Mesothelial cell of epicardium (in vitro differentiated cells): ENCODE measurements at places on chromosomes 16 and 17.
A peak's percentile ranks its signal among the peaks of the same experiment; 100 is the strongest.

- DNase-seq, result no peak
These were observed 38.5 kb downstream of the TBC1D16 start for GRCh38 chr17:79997011-79997660.

DNA sequence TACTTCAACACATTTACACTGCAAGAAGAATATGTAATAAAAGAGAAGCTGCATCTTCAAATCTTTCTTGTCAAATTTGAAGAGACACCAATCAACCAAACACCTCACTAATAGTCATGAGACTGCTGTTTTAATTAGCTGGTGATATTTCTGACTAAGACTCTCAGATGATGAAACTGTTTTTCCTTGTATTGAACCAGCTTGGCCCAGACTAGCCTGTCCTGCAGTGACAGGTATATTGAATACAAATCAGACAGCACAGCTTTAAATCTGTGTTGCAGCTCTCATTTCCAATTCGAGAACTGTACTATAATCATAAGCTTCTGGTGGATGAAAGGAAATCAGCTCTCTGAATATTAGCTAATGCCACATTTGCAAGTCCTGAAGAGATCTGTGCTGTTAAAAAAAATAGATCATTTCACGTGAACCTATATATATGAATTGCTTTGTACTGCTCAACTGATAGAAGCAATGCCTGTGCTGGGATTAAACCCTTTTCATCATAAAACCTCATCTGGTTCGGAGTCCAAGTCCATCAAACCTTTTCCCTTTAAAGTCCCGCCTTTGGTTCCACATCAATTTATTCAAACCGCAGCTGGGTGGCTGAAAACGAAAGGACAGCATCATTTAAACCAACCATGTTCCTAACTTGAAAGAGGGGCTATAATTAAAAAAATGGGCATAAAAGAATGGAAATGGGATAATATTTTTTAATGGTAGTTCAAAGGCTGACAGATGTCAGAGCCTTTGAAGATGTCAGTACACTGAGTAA is 306.2 kb downstream of the CEP112 start:
- DNase-seq, result no peak

DNA sequence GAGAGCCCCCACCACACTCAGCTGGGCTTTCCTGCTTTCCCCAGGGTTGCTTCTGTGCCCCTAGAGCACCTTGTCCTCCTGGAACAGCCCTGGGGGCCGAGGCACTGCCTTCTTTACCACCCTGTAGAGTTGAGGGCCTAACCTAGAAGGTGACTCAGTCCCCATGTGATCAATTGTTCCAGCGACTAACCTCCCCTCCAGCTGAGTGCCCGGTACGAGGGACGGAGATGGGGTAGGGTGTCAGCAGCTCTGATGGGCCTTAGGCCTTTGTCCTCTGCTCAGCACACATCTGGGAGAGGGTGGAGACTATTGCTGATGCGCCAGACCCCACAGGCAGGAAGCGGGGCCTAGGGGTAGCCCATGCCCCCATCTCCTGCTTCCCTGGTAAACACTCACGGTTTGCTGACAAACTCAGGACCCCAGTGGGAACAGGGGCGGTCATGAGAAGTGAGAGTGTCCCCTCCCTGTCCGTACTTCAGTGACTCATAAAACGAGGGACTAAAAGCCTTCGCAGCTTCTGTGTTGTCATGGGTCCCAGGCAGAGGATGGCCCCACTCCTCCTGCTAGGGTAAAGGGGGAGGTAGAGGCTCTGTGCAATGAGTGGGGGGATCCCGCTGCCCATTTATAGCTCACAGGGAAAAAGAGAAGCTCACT is 33.1 kb downstream of the NECAB2 start:
- no peak for DNase-seq

- no peak for DNase-seq
These were observed 3.7 kb upstream of the MT4 start for GRCh38 chr16:56561126-56561525.

DNA sequence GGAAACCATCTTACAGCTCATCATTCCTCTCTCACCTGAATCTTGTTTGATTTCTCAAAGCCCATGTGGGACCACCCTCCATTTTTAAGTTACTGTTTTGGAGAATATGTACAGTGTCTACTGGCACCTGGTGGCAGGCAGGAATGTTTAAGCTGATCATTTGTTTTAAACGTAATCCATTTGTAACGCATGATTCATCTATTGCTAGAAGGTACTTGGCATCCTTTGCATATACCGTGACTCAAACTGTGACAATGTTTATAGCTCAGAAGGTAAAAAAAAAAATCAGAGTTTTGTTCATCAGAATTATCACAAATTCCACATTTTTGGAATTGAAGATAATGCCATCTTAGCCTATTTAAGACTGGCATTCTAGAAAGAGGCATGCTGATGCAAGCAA is 1007.5 kb upstream of the EEF2KMT start:
- DNase-seq, result no peak

- DNase-seq, result no peak
These were observed 996 bp downstream of the SLC25A10 start for GRCh38 chr17:81713004-81713555.

- no peak for DNase-seq
These were observed 5.5 kb downstream of the CYBC1 start for GRCh38 chr17:82444941-82445521.

DNA sequence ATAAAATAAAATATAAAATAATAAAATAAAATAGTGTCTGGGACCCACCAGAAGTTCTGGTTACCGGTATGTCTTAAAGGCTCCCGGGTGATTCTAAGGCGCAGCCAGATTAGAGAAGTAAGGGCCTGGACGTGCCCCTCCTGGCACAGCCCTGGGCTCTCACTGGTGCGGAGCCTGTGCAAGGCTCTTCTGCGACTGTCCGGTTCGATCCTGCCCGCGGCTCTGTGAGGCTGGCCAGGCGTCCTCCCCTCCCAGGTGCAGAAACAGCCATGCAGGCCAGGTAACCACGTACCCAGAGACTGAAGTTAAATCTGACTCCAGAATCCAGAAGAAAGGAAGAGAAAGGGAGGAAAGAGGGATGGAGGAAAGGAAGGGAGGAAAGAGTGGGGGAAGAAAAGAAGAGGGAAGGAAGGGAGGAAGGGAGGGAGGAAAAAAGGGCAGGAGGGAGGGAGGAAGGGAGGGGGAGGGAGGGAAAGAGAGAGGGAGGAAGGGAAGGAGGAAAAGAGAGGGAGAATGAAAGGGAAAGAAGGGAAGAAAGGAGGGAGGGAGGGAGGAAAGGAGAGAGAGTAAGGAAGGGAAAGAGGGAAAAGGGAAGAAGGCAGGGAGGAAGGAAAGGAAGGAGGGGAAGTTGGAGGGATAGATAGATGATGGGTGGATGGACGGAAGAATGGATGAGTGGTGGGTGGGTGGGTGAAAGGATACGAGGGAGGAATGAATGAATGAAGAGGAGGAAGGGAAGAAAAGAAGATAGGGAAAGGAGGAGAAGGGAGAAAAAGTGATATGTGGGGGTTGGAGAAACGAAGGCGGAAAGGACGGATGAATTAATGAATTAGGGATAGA is 42.3 kb downstream of the C16orf82 start:
- DNase-seq, result no peak

DNA sequence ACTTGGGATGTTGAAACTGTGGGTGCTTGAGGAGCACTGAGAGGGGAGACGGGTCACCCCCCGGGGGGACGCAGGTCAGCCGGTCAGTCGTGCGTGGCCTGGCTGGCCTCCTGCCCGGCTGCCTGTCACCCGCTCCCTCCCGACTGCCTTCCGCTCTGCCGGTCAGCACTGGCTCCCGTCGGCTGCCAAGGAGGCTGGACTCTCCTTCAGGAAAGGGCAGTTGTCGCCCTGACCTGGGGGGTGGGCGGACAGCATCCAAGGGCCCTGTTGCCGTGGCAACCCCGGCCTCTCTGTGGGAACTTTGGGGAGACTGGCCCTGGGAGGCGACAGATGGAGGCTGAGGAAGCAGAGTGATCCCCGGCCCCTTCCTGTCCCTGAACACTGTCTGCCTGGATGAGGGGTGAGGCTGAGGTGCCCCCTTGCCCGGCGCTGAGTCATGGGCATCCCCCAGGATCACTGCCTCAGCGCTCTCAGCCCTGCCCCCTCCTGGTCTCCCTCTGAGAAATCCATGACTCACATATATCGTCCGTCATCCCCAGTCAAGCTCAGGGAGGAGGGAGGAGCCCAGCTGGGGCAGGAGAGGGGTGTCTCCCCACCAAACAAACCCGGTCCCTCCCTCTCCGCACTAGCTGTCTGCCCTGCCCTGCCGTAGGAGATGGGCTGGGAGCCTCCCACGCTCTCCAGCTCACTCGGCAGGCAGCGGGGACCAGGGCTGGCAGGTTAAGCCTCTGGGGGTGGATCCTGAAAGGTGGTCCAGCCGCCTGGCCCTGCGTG is at the start of gene ADGRG1:
Gene ADGRG1 (plus strand): TSS at position 623 of the 774 bp plus-strand sequence. CDS start 21,658 bp downstream, outside the sequence.
- DNase-seq, result peak; percentile 65

DNA sequence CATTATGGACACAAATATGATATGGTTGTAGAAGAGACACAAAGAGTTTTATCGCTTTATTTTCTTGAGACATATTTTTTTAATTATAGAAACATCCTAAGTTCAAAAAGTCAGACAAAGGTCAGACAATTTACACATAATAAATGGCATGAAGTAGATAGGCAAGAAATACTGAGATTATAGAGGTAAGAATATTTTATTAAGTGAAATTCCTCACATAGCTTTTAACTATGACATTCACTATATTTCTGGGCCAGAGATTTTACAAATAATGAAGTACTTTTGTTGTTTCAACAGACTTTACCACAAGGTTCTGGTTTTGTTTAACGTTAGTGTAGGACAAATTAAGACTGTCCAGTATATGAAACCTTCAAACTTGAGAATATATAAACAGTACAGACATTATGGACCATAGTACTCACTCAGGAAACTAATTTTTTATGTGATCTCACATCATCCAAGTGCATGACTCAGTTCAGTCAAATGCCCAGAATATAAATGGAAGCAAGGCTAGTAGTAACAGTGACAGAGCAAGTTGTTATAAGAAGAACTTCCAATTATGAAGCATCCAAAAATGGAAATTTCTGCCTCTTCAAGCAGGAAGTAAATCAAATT is 394.8 kb downstream of the KCNJ2 start:
- no peak for DNase-seq

GRCh38 chr16:79519448-79519847 is 81.1 kb downstream of the MAF start:
- no peak for DNase-seq

- DNase-seq, result no peak
These were observed 29.3 kb upstream of the SPACA3 start for GRCh38 chr17:32962320-32962711.

- peak; percentile 79 for DNase-seq
These were observed 23.7 kb downstream of the CLEC3A start for GRCh38 chr16:78045865-78046581.

GRCh38 chr16:11329071-11329491 is 16.2 kb upstream of the RMI2 start:
- DNase-seq, result no peak

- DNase-seq, result no peak
These were observed 74.4 kb downstream of the NETO2 start for GRCh38 chr16:47069313-47069712.

DNA sequence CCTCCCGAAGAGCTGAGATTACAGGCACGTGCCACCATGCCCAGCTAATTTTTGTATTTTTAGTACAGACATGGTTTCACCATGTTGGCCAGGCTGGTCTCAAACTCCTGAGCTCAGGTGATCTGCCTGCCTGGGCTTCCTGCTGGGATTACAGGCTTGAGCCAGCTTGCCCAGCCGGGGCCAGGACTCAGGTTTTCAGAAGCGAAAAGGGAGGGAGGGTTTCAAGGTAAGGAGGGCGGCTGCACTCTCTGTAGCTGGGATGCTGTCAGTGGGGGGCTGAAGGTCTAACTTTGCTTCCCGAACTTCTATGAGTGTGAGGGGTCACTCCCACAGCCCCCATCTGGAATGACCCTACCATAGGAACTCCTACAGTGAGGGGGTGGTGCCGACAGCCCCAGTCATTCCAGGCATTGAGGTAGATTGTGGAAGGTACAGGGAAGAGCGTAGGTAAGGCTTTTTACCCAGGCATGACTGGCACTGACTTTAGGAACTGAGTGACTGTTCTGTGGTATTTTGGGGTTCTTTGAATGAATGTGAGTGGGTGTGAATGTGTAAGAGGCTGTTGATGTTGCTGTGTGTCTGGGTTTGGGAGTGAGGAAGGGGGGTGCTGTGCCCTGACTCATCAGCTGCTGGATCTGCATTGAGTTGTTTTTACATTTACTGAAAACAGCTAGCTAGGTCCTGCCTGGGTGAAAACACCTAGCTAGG is 3.8 kb upstream of the C1QL1 start:
- DNase-seq, result no peak

- DNase-seq, result no peak
These were observed 5.7 kb upstream of the FOXL1 start for GRCh38 chr16:86572606-86573005.

DNA sequence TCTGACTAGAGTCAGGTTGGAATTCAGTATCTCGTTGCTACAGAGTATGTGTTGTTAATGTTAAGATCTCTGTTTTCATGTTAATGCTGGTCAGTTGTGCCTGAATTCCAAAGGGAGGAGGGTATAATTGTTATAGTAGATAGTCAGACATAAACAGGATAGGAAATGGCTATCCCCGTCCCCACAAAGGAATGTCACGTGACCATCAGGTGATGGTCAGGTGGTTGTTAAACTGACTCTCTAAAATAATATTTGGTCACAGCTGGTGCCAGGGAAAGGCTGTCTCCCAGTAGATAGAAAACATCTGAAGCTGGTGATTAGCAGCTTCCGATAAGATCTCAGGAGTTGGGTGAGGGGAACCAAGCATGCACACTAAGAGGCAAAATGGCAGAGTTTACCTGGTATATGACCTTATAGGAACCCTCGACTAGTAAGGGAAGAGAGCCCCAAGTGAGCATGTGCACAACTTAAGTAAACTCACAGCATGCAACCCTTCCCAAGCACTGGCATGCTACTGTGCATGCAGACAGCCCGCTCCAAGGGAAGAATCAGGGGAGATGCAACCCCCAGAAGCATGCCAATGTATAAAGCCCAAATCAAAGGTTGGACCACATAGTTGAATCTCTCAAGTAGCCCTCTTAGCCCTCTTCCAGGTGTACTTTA is 27.4 kb upstream of the SLC6A2 start:
- DNase-seq, result no peak

- DNase-seq, result no peak
These were observed 51.4 kb downstream of the USP22 start for GRCh38 chr17:20991276-20992037.

GRCh38 chr17:81298325-81298990 is 3.4 kb upstream of the SLC38A10 start:
- no peak for DNase-seq

- DNase-seq, result no peak
These were observed 54.3 kb downstream of the SOCS1 start for GRCh38 chr16:11201498-11202259.

- DNase-seq, result no peak
These were observed 6.7 kb downstream of the MMD start for GRCh38 chr17:55414983-55415382.
